ENCODE measurements at places on chromosomes 13 and 19.
A peak's percentile ranks its signal among the peaks of the same experiment; 100 is the strongest.

- no peak for ATAC-seq
Measured at GRCh38 chr19:16293118-16294091, 31.2 kb upstream of the KLF2 start.

- ATAC-seq = no peak
Measured at GRCh38 chr19:48959341-48960239, 4.9 kb downstream of the BAX start.

DNA sequence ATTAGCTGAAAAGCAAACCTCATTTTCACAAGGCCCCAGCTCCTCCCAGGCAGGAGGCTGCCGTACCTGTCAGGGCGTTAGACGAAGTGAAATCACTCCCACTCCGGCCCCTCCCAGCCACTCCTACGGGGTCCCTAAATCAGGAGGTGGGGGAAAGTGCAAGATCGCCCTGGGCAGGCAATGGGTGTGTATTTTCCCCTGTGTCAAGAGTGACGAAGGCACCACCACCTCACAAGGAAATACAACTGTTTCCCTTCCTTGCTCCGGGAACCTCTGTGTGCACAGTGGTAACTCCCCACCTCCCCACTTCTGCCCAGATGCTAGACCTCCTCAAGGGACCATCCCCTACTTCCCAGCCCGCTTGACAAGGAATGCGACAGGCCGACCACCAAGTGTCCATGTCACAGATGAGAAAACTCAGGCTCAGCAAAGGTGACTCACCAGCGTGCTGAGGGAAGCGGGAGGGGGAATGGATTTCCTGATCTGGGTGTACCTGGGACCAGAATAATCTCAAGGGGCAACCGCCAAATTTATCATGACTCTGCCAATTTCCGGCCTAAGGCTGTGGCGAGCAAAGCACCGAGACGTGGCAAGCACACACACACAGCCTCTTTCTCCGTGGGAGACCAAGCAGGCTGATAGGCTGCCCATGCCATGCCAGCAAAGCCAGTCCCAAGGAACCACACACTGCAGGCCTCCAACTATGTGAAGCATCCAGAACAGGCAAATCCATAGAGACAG lies 7.3 kb downstream of the PPP6R1 start:
- peak; percentile 59 for ATAC-seq

GRCh38 chr13:23859904-23860303 lies 29.3 kb downstream of the MIPEP start:
- no peak for ATAC-seq

GRCh38 chr13:39374741-39375189 lies 228.2 kb downstream of the LHFPL6 start:
- ATAC-seq = no peak

DNA sequence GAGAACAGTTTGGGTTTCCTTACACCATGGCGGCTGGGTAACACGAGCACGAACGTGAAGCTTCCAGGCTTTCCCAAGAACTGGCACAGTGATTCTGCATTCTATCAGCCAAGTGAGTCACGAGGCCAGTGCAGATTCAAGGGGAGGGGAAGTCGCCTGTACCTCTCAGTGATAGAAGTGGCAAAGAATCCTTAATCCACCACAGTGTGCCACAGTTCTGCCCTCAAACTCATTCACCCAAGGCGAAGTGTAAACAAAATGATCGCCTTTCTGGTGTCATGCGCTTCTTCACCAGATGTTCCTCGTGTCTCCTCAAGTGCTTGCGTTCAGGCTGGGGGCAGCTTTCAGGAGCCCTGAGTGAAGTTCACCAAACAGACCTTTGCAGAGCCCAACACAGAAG lies 24.9 kb upstream of the AMER2 start:
- no peak for ATAC-seq

- ATAC-seq = peak; percentile 81
Measured at GRCh38 chr13:34412817-34413375, 529.2 kb upstream of the NBEA start.

- ATAC-seq = no peak
Measured at GRCh38 chr13:71722206-71722605, 144.8 kb downstream of the DACH1 start.
